Dermis blood vessel endothelial cell (primary cell): ENCODE measurements at places on chromosomes 16 and 17.

- no peak for DNase-seq
These were observed 7.0 kb downstream of the YPEL2 start for GRCh38 chr17:59338498-59338897.

- peak; percentile 61 for DNase-seq
These were observed 11.2 kb downstream of the TFAP4 start for GRCh38 chr16:4261557-4262172.

- DNase-seq: no peak
These were observed 34.8 kb downstream of the TIMM22 start for GRCh38 chr17:1031711-1032110.

DNA sequence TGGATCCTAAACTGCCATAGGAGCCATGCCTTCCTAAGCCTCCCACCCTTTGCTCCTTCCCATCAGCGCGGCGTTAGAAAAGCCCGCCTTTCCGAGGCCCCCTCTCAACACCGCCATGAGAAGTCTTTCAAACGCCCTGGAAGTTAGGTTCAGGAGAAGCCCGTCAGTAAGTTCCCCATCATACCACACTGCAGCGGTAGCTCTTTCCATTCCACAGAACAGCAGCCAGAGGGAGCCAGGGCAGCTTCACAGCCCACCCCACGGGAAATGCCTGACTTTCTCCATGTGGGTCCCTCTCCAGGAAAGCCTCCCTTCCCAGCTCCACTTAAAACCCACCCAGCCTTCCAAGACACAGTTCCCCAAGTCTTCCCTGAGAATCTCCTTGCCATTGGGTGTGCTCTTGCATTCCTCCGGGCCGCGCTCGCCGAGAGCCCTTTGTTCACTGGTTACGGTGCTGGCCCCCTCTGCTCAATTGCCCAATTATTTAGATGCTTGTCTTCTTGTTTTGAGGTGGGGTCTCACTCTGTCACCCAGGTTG lies 28.7 kb downstream of the KIAA0513 start:
- DNase-seq: peak; percentile 39

DNA sequence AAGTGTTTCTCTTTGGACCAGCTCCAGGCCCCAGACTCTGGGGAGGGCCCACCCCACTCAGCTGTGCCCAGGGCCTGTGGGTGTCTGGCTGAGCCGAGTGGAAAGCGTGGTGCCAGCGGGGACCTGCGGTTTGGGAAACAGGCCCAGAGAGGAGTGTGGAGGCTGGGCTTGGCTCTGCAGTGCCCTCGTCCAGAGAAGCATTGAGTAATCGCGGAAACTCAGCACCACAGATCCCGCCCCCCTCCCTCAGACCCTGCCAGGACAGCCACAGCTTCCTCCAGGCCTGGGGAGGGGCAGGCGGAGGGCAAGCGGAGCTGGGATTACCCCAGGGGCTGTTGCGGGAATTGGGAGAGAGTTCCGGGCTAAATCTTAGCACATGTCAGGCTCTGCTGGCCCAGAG lies 14.6 kb upstream of the PITPNA start:
- peak; percentile 79 for DNase-seq

GRCh38 chr16:30958175-30959079 lies 873 bp downstream of the SETD1A start:
- peak; percentile 66 for DNase-seq

DNA sequence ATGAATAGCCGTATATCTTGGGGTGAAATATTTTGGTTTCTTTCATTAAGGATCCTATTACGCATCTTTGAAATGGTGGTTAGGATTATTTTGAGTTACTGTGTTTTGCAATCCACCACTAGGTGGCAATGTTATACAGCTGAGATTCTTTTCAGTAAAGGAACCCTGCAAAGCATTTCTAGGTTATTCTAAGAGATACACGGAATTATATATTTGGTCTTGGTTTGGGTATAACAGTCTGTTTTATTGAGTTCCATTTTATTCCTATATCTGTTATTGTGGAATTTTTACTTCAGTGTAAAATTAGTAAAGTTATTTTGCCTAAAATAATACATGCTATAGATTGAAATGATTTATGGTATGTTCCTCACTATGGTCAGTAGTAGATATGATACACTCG lies 62.9 kb upstream of the CPHXL start:
- DNase-seq: peak; percentile 75

DNA sequence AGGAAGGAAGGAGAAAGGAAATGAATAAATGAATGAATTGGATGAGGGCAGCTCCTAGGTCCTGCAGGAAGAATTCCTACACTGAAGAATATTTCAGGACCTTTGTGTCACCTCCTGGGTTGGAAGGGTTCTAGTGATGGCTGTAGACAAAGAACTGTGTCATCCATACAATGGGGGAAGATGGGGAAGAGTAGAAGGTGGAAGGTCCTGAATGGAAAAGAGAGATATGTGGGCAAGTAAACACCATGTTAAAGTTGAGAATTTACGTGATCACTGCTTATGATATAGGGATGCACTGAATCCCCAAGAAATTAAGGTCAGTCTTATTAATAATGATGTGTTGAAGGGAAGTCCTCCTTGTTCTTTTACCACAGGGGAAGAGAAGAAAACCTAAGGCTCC lies 4.2 kb upstream of the SUPT4H1 start:
- DNase-seq: no peak

DNA sequence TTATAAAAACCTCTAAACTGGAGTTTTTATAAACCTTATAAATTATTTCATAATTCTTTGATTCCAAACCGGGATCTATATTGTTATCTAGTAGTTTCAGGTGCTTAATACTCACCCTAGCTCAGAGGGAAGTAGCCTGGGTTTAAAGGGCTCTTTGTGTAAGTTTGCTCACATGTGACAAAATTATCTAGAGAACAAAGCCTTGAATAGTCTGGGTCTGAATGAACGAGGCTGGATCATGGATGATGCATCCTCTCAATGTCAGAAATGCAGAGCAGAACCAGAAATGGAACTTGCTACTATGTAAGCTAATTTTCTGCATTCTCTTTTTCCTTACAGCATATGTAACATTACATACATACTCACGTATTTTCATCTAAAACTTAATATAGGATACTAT lies 103.9 kb upstream of the NETO2 start:
- DNase-seq: no peak

DNA sequence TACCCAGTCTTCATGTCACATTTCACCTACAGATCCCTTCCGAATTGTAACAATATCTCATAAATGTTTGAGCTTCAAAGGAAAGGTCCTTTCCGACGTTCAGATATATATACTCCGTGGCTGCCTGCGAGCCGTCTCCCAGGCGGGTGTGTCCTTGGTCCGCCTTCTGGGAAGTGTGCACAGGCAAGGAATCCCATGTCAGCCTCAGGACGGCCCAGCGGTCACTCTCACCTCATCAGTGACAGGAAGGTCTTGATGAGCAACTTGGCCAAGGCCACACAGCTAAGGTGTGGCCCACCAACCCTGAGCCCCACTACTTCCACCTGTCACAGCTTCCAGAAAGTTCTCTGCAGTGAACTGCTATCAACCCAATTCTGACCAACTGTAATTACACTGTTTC lies 4.3 kb downstream of the LMF1 start:
- DNase-seq: no peak

GRCh38 chr16:57266531-57267260 lies 17.8 kb downstream of the PLLP start:
- DNase-seq: no peak

DNA sequence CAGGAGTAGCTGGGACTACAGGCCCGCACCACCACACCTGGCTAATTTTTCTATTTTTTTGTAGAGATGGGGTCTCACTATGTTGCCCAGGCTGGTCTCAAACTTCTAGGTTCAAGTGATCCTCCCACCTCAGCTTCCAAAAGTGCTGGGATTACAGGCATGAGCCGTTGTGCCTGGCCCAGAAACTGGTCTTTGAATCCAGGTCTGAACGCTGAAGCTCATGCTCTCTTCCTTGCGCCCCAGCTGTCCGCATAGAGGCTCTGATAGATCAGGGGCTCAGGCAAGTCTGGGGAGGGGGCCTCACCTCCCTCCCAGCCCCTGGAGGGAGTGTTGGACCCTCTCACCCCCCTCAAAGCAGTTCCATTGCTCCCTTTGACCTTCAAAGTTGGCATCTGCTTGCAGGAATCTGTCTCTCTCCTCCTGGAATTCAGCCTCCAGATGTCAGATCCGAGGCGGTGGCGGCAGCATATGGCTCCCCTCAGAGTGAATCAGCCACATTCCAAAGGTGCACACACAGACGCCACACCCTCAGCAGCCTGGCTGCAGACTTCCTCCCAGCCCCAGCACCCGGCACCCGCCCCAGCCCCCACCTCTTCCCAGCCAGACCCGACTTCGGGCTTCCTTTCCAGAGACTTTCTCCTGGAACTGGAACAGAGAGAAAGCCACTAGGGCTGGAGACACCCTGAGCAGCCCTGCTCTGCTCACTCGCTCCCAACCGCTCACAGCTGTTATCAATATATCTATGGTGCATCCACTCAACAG lies 16.9 kb upstream of the GLIS2 start:
- DNase-seq: peak; percentile 84

GRCh38 chr17:41498276-41498675 lies 7.1 kb downstream of the KRT13 start:
- DNase-seq: peak; percentile 42

- no peak for DNase-seq
These were observed 14.5 kb upstream of the PRM1 start for GRCh38 chr16:11295672-11296071.
